ENCODE measurements at places on chromosomes 7 and 10.

DNA sequence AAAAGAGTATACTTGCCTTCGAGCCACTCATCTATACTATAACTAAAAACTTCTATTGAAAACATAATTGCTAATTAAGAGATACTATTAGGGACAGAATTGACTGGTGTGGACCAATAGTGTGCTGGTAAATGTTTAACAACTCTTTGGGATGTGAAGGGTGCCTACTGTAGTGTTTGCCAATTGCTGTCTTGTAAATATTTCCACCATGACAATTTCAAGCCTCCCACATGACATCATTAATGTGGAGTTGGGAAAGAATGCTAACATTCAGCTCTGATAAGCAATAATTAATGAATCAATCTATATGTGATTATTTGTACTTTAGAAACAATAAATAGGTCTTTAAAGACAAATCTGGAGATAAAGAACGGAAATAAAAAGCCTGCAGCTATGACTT lies 136.8 kb downstream of the DGKB start:
- DNase-seq: no peak

DNA sequence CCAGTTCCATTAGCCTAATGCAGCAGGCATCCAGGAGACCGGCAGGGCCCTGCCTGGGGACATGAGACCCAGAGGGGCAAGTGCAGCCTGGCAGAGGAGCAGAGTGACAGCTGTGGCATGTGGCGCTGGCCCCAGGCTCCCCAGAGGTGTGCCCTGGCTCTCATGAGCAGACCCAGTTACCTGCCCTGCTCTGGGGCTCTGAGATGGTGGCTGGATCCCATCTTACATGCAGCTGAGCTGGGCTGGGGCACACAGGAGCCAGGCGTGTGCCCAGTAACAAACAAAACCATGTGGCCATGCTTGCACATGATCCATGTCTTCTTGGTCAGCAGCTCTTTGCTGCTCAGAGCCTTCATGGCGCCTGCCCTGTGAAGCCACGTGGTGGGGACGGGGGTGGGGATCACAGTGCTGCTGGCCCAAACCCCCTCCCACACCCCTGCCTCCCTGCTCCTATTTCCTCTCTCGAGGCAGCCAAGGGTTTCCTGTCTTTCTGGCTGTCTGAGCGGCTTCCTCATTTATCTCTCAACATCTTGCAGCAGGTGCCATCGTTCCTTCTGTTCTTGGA lies 40.3 kb upstream of the GTF2I start:
- DNase-seq: no peak

DNA sequence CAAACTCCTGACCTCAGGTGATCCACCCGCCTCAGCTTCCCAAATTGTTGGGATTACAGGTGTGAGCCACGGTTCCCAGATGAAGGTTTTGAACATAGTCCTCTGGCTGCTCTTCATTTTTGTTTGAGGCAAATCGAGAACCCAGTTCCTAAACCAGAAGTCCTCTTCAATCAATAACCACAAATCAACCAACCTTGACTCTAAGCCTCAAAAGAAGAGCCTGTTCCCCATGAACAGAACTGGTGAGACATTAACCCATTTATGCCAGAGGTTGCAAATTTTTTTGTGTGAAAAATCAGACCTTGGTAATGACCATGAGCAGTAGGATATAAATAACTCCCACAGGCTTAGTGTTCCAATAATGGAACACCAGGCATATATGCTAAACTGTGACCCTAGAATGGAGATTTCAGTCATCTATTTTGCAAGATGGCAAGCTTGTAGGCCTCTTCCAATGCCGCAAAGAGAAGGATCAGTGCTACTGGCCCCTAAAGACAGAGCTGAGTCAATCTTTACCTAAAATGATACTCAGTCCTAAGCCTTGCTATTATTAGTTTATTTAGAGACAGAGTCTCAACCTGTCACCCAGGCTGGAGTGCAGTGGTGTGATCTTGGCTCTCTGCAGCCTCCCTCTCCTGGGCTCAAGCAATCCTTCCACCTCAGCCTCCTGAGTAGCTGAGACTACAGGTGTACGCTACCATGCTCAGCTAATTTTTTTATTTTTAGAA lies 15.9 kb downstream of the KPNA7 start:
- DNase-seq: no peak

DNA sequence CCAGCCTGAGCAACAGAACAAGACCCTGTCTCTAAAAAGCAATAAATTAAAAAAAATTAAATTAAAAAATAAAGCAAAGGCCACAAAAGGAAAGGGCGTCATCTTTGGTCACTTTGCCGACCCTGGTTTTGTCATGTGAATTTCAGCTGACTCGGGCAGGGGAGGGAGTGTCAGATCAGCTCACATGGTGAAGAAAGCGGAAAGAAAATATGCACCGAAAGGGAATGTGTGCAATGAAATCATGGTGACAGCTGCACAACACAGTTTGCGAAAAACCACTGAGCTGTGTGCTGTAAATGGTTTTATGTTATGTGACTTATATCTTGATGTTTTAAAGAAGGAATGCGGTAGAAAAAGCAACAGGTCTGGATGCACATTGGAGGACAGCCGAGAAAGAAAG lies 39.8 kb downstream of the RCC1L start:
- no peak for DNase-seq

DNA sequence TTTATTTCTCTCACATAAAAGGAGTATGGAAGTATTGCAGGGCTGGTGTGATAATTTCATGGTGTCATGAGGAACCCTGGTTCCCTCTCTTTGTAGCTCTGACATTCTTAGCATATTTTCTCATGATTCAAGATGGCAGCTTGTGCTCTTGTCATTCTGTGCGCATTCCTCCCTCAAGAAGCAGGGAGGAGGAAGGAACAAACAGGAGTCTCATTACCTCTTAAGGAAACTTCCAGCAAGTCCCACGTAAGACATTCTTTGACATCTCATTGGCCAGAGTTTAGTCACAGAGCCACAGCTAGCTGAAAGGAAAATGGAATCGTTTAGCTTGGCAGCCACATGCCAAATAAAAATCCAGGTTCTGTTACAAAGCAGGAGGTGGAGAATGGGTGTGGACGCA lies 546.8 kb downstream of the LRMDA start:
- no peak for DNase-seq

Measured in posterior vena cava (tissue), 2 donors.